Stimulated activated CD8-positive, alpha-beta memory T cell treated with anti-CD3 and anti-CD28 coated beads, Interleukin-15, amount 100 ng/mL, for 4 hours (primary cell): ENCODE measurements at places on chromosomes 3 and 15.

GRCh38 chr3:143315766-143316165, 196.2 kb downstream of the CHST2 start:
- no peak for DNase-seq

DNA sequence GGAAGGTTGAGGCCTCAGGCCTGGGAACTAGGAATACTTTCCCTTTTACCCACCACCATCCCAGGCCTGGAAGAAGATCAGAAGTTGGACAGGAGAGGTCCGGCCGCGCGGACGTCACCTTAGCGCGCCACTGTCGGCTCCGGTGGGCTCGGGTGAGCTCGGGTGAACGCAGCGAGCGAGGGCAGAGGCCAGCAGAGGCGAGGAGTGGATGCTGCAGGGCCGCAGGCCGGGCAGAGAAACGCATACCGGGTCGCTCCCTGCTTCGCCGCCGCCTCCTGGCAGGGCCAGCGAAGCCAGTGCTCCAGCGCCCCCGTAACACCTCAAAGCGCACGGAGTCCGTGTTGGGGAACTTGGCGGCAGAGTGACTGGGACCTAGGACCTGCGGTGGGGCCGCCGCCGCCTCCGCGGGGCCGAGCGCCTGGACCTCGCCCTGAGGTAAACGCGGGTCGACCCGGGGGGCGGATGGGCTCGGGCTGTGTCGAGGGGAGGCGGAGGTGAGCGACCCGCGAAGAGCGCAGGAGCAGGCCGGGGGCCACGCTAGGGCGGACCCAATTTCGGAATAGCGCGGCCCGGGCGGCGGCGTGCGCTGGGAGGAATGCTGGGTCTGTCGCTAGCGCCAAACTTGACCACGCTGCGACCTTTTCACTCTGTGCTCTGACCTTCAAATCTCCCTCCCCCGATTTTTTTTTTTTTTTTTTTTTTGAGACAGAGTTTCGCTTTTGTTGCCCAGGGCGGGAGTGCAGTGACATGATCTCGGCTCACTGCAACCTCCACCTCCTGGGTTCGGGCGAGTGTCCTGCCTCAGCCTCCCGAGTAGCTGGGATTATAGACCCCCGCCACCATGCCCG, 1.6 kb downstream of the CYP11A1 start:
- no peak for DNase-seq

DNA sequence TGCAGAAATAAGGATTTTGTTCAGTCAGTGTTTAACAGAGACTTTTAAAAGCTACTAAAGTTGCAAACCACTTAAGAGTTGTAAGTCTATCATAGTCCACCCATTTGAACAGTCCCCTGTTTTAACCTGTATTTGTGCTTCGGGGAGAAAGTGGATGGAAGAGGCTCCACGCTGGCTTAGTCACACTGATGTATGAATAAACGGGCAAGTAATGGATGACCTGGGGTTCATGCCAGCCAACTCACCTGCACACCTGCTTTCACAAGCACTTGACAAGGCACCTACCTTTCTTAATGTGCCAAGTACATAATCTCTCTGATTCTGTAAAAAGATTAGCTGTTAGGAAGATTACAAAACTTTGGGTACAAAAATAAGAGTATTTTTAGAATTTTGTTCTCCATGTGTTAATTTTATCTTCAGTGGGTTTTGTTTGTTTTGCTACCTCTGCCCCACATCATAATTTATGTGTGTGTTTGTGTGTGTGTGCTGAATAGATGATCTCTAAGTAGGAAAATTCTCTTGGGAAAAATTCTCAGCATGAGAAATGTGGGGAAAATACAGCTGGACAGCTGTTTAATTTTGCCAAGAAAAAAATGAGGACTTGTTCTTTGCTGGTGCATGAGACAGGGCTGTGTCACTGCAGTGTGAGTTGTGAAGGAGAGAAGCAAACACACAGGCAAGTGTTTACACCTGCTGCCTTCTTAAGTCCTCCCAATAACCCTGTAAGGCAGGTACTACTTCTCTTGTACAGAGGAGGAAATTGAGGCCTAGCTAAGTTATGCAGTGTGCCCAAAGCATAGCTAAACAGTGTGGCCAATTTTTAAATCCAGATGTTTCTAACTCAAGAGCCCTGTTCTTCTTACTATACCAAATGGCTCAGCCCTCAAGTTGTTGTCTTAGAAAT, 181.2 kb upstream of the IL12A start:
- DNase-seq: no peak

DNA sequence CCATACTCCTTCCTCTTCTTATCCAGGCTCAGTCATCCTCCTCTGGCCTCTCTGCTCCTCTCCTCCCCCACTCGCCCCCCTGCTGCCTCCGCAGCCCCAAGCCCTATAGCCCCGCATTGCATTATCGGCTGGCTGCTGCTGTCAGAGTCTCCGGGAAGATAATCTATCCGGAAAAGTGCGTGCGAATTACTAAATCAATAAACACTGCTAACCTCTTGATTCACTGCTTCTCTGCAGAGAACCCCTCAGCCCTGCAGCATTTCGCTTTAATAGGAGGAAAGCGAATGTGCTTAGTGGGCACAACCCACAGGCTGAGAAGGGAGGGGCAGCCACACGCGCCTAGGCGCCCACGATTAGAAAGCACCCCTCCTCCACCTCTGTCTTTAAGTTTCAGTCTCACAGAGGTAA, 167.6 kb downstream of the ABHD5 start:
- DNase-seq: no peak

DNA sequence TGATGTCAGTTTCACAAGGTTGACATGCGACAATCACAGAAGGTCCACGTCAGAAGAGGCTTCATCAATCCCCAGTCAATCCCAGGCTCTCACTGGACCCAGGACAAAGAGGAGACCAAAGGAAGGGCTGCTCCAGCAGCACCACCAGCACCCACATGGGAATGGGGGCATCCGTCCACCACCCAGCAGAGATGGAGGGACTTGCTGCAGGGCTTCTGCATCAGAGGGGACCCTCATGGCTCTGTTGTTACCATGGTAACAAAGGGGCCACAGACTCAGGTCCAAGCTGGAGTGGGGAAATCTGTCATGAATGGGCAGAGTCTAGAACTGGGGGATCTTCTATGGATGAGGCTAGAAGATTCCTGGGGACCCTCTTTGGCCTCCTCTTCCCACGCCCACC, 13.1 kb downstream of the PLA2G4F start:
- no peak for DNase-seq

DNA sequence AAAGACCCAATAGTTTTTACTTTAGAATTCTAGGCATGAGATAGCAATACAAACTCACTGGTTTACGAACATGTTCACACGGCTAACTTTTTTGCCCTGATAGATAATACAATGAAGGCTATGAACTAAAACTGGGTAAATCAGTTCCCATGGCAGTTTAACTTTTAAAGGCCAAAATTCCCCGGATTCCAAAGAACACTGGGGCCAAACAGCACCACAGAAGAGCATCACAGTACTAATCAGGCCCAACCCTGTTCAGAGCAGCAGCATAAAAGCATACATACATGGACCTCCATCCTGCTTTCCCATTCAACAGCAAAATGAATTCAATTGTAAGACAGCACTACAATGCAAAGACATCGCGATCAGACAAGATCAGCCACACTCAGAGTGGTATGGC, 540.3 kb upstream of the CCDC54 start:
- no peak for DNase-seq

- DNase-seq: no peak
These were observed 24.5 kb downstream of the TMOD3 start for GRCh38 chr15:51853998-51854397.

- no peak for DNase-seq
These were observed 62.0 kb downstream of the ZNF148 start for GRCh38 chr3:125313060-125313635.

- no peak for DNase-seq
These were observed 119.1 kb downstream of the SV2B start for GRCh38 chr15:91219206-91219605.

DNA sequence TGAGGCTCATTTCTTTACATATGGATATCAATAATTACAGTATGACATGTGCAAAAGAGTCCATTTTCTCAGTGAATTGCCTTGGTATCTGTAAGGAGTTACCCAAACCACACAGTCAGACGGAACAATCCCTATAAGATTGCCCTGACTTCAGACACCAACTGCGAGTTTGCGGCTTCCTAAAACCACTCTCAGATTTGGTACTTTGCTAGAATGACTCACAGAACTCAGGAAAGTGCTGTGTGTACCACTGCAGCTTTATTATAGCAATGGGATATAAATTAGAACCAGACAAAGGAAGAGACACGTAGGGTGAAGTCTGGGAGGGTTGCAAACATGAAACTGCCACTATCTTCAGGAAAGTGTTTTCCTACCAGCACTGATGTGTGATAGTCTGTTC, 45.8 kb upstream of the ATP13A3 start:
- no peak for DNase-seq

DNA sequence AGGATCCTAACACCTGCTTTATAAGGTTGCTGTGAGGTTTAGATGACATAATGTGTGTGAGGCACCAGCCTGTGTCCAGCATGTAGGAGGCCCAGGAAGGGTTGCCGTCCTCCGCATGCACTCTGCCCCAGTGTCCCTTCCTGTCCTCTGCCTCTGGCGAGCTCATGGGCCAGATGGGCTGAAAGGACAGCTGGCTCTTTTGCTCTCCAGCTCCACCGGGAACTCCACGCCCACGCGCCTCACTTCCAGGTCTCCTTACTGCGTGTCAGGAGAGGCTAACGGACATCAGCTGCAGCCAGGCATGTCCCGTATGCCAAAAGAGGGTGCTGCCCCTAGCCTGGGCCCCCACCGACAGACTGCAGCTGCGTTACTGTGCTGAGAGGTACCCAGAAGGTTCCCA, 12.2 kb downstream of the MUC20 start:
- DNase-seq: no peak

- DNase-seq: no peak
These were observed 132.3 kb upstream of the MB21D2 start for GRCh38 chr3:193049935-193050334.

GRCh38 chr3:42424911-42425310, 14.5 kb upstream of the LYZL4 start:
- DNase-seq: no peak
